HL-60 (cell line): ENCODE measurements at places on chromosomes 13 and 19.

- DNase-seq, result no peak
Measured at GRCh38 chr13:48477191-48477855, 55.6 kb downstream of the RCBTB2 start.

GRCh38 chr13:44578067-44578400 lies 1.9 kb upstream of the TSC22D1 start:
- DNase-seq, result no peak

GRCh38 chr13:59425211-59425741 lies 738.5 kb downstream of the DIAPH3 start:
- no peak for DNase-seq

DNA sequence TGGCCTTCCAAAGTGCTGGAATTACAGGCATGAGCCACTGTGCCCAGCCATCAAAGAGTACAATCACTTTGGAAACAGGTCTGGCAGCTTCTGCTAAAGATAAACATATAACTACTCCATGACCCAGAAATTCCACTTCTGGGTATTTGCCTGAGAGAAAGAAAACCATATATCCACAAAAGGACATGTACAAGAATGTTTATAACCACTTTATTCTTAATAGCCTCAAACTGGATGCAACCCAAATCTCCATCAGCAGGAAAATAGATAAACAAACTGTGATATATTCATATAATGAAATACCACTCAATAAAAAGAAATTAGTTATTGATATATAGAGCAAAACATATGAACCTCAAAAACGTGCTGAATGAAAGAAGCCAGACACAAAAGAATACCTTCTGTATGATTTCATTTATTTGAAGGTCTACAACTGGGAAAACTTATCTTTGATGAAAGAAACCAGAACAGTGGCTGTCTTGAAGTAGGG lies 40.5 kb downstream of the TEX26 start:
- no peak for DNase-seq

GRCh38 chr13:51262501-51263211 lies 40.5 kb downstream of the FAM124A start:
- no peak for DNase-seq

DNA sequence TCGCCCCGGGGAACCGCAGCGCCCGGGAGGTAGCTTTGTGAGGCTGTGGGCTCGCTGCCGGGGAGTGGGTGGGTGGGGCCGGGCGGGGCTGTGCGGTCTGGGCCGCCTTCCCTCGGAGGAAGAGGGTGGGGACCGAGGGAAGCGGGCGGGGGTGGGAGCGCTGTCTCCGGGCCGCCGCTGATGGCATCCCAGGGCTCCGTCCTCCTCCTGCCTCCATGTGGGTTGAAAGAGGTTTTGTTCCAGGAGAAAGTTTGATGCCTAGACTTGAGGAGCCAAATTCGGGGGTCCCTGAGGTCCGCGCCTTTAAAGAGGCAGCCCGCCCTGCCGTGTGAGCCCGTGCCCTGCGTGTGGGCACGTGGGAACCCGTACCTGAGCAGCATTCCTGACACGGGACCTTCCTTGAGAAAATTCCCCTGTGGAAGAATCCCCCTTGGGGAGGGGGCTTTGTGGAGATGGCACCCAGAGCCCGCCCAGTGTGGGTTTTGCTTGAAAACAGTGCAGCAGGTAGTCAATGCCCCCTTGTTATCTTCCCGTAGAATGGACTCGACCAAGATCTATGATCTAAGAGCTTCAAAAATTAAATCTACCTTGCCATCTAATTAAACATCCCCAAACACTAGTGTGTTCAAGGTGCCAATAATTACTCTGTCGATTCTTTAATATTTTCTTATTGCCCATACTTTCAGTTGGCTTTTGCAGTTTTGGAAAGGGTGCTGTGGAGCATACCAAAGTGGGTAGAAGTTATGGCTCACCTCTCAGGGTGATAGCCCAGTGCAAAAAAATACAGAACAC lies 107.8 kb downstream of the RXFP2 start:
- DNase-seq, result no peak

DNA sequence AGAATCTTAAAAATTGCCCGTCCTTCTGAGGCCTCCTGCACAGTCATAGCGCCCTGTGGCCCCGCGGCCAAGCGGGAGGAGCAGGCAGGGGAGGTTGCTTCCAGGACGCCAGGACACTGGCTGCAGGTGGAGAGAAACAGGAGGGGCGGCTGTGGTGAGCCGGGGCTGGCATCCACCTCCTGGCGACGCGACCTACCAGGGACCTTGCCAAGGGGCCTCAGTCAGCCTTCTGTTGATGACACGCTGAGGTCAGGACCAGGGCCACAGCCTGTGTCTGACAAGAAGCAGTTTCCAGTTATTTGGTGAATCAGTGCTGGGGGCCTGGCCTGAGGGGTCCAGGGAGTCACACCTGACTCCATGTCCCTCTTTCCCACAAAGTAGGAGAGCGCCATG lies 13.3 kb upstream of the MKNK2 start:
- DNase-seq, result no peak

- DNase-seq, result no peak
Measured at GRCh38 chr19:46728693-46729339, 11.9 kb upstream of the PRKD2 start.

GRCh38 chr13:51848674-51849073 lies 3.7 kb upstream of the TMEM272 start:
- no peak for DNase-seq

GRCh38 chr13:30088312-30088855 lies 219.0 kb downstream of the KATNAL1 start:
- DNase-seq, result peak; percentile 54

DNA sequence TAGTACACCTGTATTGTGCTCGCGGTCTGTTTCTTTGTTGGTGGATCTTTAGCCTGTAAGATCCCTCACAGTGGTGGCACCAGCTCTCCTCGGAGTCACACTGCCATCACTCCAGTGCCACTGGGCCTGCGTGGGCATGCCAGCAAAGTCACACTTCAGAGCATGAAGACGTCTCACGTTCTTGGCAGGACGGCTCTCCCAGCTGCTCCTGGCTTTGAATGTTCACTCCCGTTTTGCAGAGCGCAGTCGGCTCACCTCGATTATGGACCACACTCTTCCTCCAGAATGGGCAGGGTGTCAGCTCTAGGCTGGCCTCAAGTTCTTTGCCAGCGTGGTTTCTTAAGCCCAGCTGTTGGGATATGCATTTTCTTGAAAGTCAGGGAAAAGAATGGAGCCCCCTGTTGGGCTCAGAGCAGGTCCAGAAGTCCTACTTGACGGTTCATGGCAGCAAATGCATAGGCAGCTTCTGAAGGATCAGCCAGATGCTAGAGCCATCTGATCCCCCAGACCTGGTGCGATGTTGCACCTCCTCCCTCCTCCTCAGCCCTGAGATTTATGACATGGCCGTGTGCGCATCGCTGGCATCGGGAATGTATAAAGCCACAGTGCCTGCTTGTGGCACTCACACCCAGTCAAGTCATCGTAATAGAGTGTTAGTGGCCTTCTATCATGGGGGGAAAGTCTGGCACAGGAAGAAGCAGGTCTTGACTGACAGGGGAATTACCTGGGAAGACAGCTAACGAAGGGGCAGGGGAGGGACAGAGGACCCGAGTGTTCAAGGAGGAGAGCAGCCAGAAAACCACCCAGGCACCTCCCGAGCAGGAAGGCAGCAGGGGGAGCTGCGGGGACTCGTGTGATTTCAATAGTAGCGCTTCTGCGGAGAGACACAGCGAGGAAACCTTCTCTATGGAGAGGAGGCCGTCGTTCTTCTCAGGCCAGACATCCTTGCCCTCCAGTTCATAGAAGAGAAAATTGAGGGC lies 40.2 kb upstream of the NPAS1 start:
- no peak for DNase-seq

DNA sequence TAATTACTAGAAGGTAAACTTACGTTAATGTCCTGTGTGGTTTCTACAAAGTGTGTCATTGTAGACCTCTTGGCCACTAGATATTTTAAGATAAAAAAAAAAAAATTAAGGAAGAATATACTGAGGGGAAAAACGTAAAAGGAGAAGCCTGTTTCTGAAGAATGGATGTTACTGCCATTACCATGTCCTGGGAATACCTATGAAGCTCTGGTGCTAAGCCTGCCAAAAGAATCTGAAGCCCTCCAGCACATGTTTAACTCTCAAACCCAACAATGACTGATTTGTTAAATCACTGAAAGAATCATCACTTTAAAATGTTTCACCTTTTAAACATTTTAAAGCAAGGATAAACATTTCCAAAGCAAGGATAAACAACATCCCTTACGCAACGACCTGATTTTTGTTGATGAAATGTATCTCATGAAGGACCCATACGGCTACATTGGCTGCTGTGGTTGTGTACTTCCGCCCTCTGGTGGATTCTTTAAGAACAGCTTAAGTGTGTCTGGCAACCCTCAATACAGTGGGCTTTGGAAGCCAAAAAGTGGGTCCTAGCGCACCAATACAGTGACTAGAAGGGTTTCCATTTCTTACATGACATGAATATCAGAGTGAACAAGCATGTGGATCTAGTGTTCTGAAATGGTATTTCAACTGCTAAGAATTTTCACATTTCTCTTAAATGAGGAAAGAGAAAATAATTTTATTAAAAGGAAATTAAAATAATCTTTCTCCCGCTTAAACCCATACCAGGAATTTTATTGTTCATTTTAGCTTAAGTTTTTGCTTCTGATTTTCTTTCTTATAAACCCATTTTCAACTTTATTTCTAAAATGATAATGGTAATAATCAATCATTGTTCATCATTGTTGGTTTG lies 74.5 kb upstream of the RAP2A start:
- peak; percentile 54 for DNase-seq

DNA sequence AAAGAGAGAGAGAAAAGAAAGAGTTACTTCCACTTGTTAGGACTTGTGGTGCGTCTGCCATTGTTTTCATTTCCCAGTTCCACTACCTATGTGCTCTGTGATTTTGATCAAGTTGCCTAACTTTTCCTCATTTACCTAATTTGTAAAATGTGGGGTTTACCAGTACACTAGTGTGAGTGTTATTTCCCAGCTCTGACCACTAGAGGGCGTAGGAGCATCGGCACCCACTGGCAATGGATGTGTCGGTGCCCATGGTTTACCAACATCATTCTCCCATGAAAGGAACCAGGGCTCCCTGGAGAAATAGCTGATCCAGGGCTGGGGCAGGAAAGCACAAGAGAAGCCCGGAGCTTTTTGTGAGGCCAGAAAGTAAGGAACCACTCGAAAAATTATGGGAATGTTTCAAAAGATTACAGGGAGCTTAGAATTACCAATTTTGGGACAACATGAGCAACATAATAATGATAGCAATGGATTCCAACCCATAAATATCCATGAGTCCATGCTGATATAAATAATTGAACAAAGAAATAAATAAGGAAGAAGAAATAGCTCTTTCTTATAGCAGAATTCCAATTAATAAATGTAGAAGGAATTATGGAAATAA lies 15.1 kb upstream of the CEACAM4 start:
- peak; percentile 82 for DNase-seq

GRCh38 chr13:80562433-80563156 lies 221.7 kb upstream of the SPRY2 start:
- DNase-seq, result no peak

DNA sequence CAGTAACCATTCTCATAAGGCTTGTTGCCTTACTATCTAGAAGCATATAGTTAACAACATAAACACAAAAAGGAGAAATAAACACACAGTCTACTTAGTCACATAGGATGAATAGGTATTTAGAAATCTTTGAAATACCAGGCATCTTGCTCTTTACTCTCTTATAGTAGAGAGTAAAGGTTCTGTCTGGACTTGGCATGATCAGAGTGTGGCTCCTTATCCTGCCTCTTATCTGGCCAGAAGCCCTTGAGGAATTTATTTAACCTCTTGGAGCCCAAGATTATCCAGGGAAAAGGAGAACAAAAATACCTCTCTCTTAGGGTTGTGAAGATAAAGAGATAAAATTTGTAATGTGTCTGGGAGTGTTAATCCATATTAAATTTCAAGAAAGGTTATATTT lies 100.2 kb upstream of the MBNL2 start:
- no peak for DNase-seq

DNA sequence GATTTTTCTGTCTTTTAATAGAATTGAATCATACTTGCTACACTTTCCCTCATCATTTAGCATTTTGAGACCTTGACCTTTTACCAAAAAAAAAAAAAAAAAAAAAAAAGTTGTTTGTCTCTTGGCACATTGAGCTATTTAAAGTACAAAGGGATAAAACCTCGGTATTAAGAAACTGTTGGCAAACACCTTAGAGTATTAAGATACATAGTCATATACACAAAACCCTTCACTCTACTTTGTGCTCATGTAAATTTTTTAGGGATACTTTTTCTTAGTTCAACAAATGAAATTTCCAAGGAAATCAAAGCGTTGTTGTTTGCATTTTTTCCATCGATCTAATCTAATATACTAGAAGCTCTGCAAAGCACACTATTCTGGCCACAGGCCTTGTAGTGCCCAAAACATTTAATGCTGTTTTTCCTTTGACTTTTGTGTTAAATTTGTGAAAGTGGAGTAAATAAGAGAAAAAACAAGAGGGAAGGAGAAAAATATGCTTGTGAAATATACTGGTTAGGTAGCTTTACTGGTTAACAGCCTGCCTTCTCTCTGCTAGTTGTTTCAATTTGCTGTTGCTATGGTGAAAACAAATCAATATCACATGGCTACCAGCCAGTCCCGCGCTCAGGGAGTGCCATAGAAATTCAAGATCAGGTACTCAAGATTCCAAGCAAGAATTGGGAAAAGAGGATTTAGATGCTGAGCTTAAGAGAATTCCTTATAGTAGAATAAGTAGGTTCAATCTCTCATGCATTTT lies 2.6 kb downstream of the MBNL2 start:
- no peak for DNase-seq

GRCh38 chr19:1471010-1471514 lies 8.0 kb downstream of the C19orf25 start:
- DNase-seq, result no peak

- DNase-seq, result no peak
Measured at GRCh38 chr13:53214433-53214832, 185.8 kb downstream of the OLFM4 start.

- DNase-seq, result no peak
Measured at GRCh38 chr13:41302743-41303142, 8.3 kb upstream of the NAA16 start.

DNA sequence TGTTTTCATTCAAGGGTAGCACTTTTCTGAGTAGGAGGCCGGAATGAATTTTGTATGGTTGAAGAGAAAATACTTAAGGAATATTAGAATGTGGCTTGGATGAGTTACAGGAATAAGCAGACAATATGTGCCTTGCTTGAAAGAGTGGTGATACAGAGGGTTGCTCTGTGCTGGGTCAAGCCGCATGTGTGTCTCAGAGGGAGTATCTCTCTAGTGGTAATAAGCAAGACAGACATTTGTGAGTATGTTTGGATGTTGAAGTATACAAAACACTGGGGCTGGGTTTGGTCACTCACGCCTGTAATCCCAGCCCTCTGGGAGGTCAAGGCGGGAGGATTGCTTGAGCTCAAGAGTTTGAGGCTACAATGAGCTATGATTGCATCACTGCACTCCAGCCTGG lies 103.9 kb downstream of the LMO7 start:
- DNase-seq, result no peak

GRCh38 chr13:48400850-48401291 lies 12.0 kb downstream of the LPAR6 start:
- no peak for DNase-seq

- no peak for DNase-seq
Measured at GRCh38 chr13:91331047-91331915, 16.2 kb upstream of the MIR17HG start.
